Epithelial cell of prostate (primary cell): ENCODE measurements at places on chromosomes 7 and 10.

DNA sequence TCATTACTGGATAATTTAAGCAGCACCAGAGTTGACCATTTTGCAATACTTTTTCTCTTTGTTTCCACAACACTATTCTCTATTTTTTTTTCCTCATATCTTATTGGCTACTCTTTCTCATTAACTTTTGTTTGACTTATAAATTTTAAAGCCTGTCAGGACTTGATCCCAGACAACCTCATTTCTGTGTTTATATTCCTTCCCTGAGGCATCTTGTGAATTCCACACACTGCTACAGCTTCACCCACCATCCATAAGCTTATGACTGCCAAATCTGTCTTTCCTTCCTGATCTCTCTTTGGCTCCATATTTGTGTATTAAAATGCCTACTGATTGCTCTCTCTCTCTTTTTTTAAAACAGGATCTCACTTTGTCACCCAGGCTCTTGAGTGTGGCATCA, 124.6 kb upstream of the MBL2 start:
- peak; percentile 53 for DNase-seq

DNA sequence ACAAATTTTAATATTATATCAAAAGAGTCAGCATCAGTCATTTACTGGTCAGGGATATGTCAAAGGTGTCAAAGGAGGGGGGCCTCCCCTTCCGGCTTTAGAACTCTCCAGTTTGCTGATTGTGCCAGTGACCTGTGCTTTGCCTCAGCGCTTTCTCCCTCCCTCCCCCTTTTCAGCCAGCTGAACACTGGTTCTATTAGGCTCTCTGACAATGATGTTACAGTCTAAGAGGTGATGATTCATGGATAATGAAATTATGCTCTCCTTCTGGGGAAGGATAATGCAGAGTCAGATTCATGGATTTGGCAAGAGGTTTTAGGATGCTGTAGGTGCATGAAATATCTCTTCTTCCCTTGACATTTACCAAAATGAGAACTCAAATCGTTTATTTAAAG, 6.1 kb downstream of the LRRTM3 start:
- no peak for DNase-seq

DNA sequence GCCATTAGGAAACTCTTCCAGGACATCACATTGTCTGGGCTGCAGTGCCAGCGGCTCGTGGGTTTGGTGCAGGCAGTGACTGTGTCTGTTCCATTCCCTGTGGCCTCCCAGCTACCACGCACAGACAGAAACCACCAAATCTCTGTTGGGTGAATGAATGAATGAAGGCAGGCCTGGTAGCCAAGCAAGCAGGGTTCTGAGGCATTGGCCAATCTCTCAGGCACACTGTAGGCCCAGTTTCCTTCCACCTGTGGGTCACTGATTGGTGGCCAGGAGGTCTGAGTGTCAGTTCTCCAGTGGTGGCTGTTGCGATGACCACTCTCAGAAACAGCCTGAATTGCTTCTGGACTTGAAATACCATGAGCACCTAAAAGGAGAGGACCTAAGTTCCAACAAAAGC, 59.4 kb upstream of the CTBP2 start:
- DNase-seq = no peak

- DNase-seq = no peak
Observed at GRCh38 chr10:103277713-103278536, 987 bp downstream of the INA start.

GRCh38 chr7:22660732-22661131, 66.3 kb upstream of the IL6 start:
- no peak for DNase-seq

DNA sequence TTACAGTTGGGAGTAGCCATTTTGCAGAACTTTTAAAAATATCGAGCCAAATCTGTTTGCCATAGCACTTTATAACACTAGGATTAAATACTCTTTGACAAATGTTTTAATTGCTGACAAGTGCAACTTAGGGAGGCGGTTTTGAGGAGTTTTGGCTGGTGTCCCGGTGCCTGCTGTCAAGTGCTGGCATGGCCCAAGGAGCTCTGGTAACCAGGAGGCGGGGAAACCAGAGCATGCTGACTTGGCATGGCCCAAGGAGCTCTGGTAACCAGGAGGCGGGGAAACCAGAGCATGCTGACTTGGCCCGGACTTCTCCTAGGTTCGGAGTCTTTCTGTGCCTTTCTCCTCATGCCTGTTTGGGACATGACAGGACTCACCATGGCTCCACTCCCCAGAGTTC, 30.8 kb upstream of the ZNF32 start:
- DNase-seq = no peak

DNA sequence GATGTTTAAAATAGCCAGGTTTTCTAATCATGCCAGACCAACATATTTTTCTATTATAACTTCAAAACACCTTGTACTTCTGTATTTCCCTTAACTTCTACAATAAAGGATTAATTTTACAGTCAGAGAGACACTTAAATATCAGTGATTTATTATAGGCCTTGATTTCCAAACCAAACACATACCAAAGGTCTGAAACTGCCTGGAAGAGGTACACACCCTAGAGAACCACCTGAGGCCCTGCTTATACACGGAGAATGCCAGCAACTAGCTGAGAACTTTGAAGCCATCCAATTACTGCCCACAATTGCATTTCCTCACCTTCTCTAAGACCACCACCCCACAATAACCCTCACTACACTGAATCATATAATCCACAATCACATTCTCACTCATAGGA, 4.9 kb downstream of the CCDC6 start:
- DNase-seq = no peak

DNA sequence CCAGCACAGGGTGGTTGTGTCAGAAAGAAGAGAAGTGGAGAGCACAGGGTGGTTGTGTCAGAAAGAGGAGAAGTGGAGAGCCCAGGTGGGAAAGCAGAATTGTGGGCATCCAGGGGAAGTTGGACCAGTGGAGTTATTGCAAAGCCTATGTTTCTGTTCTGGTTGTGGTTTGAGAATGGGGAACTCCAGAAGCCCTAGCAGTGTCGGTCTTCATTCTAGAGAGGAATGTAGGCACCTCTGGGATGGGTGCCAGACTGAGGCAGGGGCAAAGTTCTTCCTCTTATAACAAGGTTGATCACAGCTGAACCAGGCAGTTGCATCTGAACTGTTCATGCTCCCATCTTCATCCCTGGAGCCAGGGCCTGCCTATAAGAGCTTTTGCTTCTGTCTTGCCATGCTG, 954 bp downstream of the FSCN3 start:
- DNase-seq = no peak

- DNase-seq = no peak
Observed at GRCh38 chr10:14173706-14174594, 156.8 kb downstream of the FRMD4A start.

DNA sequence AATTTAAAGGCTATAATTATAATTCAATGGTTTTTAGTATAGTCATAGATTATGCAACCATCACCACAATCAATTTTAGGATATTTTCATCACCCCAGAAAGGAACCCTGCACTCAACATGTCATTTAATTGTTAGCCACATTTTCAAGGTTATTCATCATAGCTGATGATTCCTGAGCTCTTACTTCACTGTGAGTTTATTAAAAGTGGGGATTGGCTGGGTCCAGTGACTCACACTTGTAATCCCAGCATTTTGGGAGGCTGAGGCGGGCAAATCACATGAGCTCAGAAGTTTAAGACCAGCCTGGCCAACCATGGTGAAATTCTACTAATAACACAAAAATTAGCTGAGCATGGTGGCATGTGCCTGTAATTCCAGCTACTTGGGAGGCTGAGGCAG, 787 bp downstream of the CCL26 start:
- no peak for DNase-seq

- DNase-seq = peak; percentile 2
Observed at GRCh38 chr7:156127166-156128134, 315.2 kb upstream of the SHH start.

- DNase-seq = no peak
Observed at GRCh38 chr7:151431768-151432311, 8.1 kb downstream of the CRYGN start.

DNA sequence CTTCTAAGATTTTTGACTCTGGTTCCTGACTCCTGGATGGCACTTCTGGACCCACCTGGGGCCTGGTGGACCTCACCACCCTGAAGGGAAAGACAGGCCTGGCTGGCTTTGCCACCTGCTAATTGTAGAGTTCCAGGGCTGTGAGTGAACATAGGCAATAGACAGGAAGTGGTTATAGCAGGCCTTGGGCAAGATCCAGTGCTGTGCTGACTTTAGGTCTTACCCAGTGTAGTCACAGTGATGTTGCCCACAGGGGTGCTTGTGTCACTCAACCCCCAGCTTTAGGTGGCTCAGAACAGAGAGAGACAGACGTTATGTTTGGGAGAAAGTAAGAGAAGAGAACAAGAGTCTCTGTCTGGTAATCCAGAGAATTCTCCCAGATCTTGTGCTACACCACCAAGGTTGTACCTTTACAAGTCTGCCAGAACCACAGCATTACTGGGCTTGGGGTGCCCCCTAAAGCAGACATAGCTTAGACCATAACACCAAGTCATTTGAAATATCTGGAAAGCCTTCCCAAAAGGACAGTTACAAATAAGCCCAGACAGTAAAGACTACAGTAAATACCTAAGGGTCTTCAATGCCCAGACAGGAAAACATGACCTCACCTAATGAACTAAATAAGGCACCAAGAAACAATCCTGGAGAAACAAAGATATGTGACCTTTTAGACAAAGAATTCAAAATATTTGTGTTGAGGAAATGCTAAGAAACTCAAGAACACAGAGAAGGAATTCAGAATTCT, 303.4 kb downstream of the PCLO start:
- no peak for DNase-seq

DNA sequence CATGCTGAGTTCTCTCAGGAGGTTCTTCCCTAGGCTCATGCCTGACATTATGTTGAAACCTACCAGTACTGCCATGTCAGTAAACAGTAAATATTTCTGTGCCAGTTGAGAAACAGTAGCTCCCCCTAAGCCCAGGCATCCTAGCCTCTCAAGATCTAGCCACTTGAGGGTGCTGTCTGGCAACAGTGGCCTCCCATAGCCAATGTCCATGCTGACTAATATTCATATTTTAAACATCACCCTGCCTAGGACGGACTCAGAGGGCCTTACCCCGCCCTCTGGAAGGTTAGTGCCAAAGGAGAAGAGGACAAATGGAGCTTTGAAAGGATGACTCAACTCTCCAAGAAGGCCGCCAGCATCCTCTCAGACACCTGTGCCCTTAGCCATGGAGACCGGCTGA, 7.7 kb downstream of the ACSM6 start:
- DNase-seq = peak; percentile 46

- DNase-seq = no peak
Observed at GRCh38 chr7:1619152-1620079, 49.6 kb upstream of the PSMG3 start.

GRCh38 chr10:6535156-6535764, 44.8 kb downstream of the PRKCQ start:
- DNase-seq = no peak

GRCh38 chr10:14742815-14743214, 31.9 kb downstream of the FAM107B start:
- no peak for DNase-seq

DNA sequence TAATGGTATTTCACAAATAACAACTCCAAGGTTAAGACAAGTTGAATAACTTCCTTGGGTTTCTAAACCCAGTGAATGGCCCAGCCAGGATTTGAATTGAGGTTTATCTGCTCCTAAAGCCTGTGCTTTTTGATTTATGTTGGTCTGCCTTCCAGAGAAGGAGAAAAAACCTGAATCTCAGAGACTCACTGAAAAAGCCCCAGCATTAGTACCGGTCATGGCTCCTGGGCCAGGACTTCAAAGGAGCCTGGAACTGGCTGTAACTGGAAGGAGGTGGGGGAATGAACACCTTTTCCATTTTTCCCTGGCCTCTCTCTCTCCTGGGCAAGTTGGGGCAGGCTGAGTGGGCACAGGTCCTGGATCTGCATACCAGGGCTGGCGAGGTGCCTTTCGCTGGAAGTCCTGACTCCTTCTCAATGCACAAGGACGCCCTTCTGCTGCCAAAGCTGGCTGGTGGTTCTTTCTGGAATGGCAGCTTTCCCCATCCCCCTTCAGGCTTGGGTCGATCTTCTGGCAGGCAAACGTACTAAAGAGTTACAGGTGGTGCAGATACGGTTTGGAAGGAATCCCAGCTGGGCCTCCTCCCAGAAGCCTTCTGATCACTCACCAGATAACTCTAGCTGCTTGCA, 268.2 kb downstream of the PTEN start:
- peak; percentile 61 for DNase-seq

- no peak for DNase-seq
Observed at GRCh38 chr7:105664816-105665525, 83.7 kb upstream of the EFCAB10 start.

GRCh38 chr7:16563281-16564022, 36.8 kb downstream of the LRRC72 start:
- DNase-seq = no peak

- no peak for DNase-seq
Observed at GRCh38 chr7:158816271-158816670, 13.0 kb downstream of the ESYT2 start.

GRCh38 chr10:73332379-73332778, 26.3 kb downstream of the CFAP70 start:
- no peak for DNase-seq

GRCh38 chr10:121974019-121974534, 940 bp downstream of the NSMCE4A start:
- DNase-seq = no peak

DNA sequence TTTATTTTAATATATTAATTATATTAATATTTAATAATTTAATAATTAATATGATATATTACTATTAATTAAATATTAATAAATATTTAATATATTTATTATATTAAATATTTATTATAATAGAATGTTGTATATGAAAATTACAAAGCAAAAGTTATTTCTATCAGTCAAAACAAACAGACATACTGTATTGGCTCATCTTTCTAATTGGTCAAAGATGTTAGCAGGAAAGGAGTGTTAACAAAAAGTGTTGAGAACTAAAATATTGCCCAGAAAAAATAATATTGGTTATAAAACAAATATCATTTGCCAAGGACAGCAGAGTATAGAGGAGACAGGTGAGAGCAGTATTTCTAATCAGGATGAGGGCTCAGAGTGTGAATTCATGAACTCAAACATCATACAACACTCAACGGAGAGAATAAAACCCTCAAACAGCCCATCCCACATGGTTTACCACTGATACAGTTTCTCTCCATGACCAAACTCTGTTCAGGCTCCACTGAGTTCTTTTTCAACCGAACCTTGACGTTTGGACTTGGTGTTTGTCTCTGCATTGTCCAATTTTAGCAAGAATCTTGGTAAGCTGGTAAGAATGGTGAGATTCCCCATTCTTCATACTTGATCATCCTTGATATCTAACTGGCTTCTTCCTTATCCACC, 58.0 kb downstream of the TSPAN12 start:
- no peak for DNase-seq

- no peak for DNase-seq
Observed at GRCh38 chr7:106392590-106392989, 107.8 kb upstream of the NAMPT start.

DNA sequence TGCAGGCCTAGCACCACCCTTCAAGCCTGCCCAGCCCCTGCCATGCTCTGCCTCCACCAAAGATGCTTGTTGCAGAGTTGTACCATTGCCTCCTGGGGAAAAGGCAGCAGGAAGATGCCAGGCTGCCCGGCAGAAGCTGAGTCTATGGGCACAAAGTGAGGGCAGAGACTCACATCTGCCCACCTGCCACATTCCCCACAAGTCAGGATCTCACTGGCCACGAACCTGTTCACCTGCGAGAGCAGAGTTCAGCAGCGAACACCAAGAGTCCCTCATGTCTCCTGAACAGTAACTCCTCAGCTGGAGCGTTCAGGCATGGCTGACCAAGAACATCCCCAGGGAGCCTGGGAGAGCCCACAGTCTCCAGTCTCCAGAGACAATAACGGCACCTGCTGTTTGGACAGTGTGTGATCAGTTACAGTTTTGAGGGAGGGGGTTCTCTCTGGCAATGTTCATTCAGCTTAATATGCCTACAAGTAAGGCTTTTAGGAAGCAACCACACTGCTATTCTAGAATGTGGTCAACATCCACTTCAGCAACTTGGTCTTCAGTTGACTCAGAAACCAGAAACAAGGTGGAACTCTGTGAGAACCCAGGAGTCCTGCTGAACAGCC, 78.5 kb downstream of the GRID1 start:
- DNase-seq = no peak
